ENCODE measurements at places on chromosomes 2 and 18.
A peak's percentile ranks its signal among the peaks of the same experiment; 100 is the strongest.

DNA sequence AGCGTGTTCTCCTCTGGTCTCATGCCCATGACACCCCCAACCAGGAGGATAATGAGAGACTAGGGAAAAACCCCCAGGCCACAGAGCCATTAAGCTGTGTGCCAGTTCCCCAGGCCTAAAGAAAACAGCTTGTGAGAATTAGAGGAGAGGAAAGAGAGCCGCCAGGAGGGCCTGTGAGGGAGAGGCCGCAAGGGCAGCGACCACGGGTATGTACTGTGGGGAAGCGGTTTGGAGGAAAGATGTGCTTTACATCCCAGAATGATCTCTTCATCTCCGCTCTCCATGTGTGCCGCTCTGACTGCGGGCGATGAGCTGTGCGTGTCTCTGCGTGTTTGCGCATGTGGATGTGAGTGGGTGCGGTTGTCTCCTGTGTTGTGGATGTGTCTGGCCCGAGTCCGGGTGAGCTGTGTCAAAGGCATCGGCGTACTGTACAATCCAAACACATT is 82.9 kb downstream of the DYSF start:
- DNase-seq, result peak; percentile 30

DNA sequence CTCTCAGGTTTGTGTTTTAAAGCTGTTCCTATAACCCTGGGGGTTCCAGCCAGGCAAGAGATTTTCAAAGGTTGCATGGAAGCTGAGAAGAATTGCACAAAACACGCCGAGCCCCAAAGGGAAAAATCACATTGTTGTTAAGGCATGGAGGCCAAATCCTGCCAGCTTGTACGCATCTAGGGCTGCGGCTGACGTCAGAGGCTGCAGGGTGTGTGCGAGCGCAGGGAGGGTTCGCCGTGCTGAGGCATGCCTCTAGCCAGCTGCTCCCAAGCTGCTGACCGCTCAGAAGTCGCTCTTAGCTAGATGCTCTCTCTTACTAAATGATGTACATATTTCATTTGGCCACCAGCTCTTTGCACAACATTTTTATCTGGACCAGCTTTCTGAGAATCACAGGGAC is 191.8 kb downstream of the LPIN1 start:
- DNase-seq, result peak; percentile 40

DNA sequence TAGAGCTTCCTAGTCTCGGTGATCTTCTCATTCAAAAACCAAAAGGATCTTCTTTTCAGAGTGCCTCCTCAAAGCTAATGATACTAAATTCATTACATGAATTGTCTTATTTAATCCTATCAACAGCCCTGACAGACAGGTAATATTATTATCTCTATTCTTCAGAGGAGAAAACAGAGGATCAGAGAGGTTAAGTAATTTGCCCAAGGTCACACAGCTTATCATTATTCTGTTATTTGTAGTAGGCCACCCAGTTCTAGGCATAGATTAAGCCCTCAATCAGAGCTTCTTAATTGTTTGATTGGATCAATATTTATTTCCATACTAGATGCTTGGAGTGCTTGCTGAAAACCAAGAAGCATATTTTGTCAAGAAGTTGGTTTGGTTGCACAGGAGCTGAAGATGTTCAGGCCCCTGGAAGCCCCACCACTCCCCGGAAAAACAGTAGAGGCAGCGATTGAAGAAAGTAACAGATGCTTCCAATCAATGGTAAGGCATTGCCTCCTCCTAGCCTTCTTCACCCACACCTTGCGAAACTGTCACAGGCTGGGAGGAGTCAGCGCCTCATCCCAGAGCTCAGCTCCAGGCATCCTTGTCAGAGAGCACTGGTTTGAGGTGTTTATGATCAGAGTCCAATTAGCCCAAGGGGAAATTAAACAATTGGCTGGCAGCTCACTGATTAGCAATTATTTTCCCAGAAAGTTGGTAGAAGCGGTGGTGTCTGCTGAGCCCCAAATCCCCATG is 487.2 kb downstream of the BCL11A start:
- DNase-seq, result no peak

DNA sequence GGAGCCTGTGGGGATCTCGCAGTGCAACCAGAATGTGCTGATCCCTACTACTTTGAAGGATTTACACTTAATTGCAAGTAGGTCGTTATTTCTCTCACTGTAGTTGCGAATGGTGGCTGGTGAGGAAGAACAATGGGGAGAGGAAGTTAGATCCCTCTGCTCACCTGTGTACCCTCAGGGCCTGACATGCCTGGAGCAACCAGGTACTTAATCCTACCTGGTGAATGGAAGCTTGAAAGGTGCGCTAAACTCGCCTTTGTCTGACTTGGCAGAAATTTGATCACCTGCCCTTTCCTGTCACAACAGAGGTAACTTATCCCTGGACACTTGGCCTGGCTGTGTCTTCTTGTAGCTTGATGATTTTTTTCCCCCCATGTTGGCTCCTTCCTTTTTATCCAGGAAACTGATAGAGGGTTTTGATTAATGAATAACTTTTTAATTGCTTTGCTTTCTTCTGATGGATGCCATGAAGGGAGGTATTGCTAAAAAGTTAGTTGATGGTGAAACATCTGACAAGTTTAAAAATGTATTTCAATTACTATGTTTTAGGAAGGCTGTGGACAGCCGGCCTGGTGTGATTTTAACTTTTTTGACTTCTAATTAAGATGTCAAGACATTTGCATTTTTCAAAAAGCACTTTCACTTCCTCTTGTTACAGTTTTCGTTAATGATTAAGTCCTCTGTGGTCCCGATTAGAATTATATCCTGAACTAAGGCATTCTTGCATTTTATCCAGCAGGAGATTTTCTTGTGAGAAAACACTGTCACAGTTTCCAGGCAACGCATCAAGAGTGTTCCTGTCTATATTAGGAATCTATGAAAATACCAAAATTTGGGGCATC is 9.2 kb downstream of the SGPP2 start:
- DNase-seq, result peak; percentile 81

All from NCI-H69 (cell line).